Activated CD4-positive, alpha-beta memory T cell treated with anti-CD3 and anti-CD28 coated beads, Interleukin-2, amount 10 ng/mL, durations not matched to agents 7 days and 5 days (primary cell): ENCODE measurements at places on chromosomes 12 and 14. TPM values are rescaled to one million over a fixed set of nuclear protein-coding genes. Genes with fewer than 3 reads are reported as not detected.

ANHX gene
- not detected for total RNA-seq

MYRFL gene
- not detected for total RNA-seq

SLC39A9 gene
- 46.1 TPM for total RNA-seq

OTUB2 gene
- 7.9 TPM for total RNA-seq

RAB5B gene
- total RNA-seq = 70.1 TPM

CACNA1C gene
- 0.30 TPM for total RNA-seq

FAIM2 gene
- total RNA-seq = 0.95 TPM

RDH5 gene
- 9.5 TPM for total RNA-seq

PLEKHA5 gene
- 15.2 TPM for total RNA-seq

SLC35F4 gene
- not detected for total RNA-seq

TMEM117 gene
- total RNA-seq = 1.6 TPM

AQP5 gene
- not detected for total RNA-seq

TXNDC16 gene
- total RNA-seq = 9.4 TPM

SMIM41 gene
- total RNA-seq = not detected

M6PR gene
- 210 TPM for total RNA-seq

FAM222A gene
- 0.28 TPM for total RNA-seq

LRP1-AS gene
- total RNA-seq = not detected

KLRC2 gene
- not detected for total RNA-seq

GAS2L3 gene
- total RNA-seq = 4.2 TPM

PSMA3 gene
- 243 TPM for total RNA-seq

KCNA5 gene
- not detected for total RNA-seq

IRF9 gene
- 267 TPM for total RNA-seq

PTPN6 gene
- 299 TPM for total RNA-seq

KRT79 gene
- not detected for total RNA-seq

COX8C gene
- not detected for total RNA-seq

GDF11 gene
- 7.9 TPM for total RNA-seq

SYCP3 gene
- total RNA-seq = 0.30 TPM

NPAS3 gene
- not detected for total RNA-seq

SCNN1A gene
- total RNA-seq = 1.3 TPM

CD27 gene
- 39.9 TPM for total RNA-seq

OAS2 gene
- 327 TPM for total RNA-seq

PTGDR gene
- total RNA-seq = 0.25 TPM

FMNL3 gene
- 34.7 TPM for total RNA-seq

MORN3 gene
- 3.6 TPM for total RNA-seq

HOXC9 gene
- total RNA-seq = not detected

CLEC1B gene
- not detected for total RNA-seq

MTHFD1 gene
- 142 TPM for total RNA-seq

RD3L gene
- total RNA-seq = not detected

RGS6 gene
- total RNA-seq = 3.1 TPM

TCL1B gene
- total RNA-seq = not detected
